Peyer's patch (tissue), 4 donors: ENCODE measurements at places on chromosomes 2 and 18. TPM values are rescaled to one million over a fixed set of nuclear protein-coding genes. Genes with fewer than 3 reads are reported as not detected.

The DSEL gene
- total RNA-seq: 2.7 TPM

The TTN gene
- total RNA-seq: 104 TPM

The TSHZ1 gene
- total RNA-seq: 26.3 TPM

The CDC42EP3 gene
- total RNA-seq: 7.4 TPM
